Hypothalamus (tissue), 51 donors: ENCODE measurements at places on chromosomes 16 and 17.

GRCh38 chr17:51487947-51488346 is 227.6 kb downstream of the UTP18 start:
- DNase-seq, result no peak

GRCh38 chr17:19304209-19304608 is 58.3 kb downstream of the B9D1 start:
- peak; percentile 17 for DNase-seq

- no peak for DNase-seq
These were observed 41.7 kb downstream of the SMPD3 start for GRCh38 chr16:68406458-68407152.

DNA sequence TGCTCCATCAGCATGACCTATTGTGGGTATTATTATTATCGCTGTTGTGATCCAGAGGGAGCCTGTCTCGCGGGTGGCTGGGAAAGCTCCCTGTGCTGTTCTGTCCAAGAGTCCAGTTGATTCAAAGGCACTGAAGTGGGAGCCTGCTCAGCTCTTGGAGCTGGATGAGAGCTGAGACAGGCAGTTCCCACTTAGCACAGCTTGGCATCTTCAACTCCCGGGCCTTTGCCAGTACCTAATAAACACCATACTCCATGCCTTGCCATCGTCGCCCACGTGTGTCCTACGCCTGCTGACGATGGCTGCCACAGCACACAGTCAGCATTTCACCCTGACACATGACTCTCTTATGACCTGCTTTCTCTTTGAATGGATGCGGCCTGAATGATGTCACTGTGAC is 32.6 kb downstream of the RTN4RL1 start:
- DNase-seq, result peak; percentile 32

DNA sequence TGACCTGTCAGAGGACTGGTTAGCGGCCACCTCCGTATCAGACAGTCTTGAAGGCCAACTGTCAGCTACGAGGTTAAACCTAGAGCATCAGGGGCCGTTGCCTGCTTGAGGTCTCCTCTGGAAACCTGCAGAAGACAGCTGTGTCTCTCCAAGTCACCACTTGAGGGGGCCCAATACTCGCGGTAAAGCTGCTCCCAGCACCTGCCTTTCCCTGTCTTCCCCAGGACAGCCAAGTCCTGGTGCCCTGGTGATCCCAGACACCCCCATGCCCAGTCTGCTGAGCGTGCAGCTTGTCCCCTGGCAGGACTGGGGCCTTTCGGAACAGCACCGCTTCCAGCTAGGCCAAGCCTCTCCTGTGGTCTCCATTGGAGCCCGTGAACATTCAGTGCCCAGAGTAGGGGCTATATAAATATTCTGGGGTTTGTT is 80.1 kb downstream of the DNAH17 start:
- DNase-seq, result peak; percentile 51

- no peak for DNase-seq
These were observed 23.9 kb downstream of the DNAI2 start for GRCh38 chr17:74297941-74298340.

GRCh38 chr17:17156107-17156506 is 50.0 kb downstream of the PLD6 start:
- no peak for DNase-seq

DNA sequence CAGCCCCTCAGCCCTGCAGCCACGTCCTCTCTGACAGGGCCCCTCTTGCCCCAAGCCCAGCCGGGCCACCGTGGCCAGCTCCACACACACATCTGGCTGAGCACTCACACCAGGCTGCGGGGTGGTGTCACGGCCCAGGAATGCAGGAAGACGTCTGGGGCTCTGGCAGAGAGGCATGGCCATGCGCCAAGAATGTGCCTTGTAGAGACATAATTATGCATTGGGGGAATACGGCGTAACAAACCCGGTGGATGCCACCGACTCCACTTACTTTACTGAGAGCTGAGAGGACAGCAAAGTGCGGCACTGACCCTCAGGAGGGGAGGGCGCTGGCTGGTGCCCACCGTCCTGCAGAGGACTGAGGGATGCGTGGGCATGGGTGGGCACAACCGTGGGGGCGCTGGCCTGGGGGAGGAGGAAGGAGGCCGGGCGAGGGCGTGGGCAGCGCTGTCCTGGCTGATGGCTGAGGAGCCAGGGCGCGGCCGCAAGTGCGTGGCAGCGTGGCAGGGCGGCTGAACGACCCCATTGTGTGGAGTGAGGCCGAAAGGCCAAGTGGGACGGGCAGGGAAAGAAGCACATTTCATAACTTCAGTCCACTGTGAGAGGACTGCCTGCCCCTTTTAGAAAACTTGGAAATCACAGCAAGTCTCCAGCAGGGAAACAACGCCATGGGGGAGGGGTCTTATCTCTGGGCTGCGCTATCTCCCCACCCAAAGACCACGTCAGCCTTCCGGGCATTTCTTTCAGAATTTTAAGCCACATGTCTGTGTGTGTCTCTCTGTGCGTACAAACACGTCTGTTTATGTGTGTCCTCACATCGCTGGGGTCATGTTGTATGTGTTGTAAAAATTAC is 30.6 kb downstream of the METRNL start:
- DNase-seq, result no peak

- no peak for DNase-seq
These were observed 16.0 kb downstream of the SOX8 start for GRCh38 chr16:997440-998051.

DNA sequence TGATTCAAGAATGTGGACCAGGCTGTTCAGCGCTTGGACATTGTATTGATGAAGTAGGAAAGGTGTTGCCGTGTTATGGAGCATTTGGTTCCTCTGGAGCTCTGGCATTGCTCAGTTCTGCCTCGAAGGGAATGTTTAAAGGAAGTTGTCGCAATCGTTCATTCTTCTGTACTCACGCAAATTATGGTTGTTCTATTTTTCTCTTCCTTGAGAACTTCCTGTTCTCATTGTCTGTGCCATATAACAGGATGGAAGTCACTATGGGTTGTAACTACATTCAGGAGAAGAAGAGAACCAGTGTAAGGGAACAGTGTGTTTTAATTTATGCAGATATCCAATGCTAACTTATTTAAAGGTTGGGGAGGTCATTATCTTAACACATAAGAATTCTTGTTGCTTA is 13.0 kb downstream of the PCTP start:
- DNase-seq, result no peak

- no peak for DNase-seq
These were observed 175.3 kb upstream of the HS3ST3A1 start for GRCh38 chr17:13777003-13777402.

DNA sequence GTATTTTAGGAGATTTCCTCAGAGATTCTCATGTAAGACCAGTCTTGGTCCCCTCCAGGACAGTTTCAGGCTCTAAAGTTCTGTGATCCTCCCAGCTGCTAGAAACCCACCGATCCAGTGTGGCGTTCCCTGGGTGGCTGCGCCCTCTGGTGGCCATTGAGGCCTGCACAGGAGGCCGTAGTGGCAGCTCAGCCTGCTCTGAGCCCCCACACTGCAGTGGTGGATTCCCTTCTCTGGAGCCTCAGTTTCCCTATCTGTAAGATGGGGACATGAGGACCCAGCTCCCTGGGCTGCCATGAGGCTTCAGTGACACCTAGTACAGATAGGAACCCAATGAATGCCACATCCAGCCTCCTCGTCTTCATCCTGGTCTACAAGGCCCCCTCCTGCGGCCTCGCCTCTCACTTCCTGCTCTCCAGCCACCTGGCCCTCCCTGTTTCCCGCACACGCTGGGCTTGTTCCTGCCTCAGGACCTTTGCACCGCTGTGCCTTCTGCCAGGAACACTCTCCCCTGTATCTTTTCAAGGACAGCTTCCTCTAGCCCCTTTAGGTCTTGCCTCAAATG is 16.5 kb downstream of the CCDC102A start:
- DNase-seq, result peak; percentile 47

DNA sequence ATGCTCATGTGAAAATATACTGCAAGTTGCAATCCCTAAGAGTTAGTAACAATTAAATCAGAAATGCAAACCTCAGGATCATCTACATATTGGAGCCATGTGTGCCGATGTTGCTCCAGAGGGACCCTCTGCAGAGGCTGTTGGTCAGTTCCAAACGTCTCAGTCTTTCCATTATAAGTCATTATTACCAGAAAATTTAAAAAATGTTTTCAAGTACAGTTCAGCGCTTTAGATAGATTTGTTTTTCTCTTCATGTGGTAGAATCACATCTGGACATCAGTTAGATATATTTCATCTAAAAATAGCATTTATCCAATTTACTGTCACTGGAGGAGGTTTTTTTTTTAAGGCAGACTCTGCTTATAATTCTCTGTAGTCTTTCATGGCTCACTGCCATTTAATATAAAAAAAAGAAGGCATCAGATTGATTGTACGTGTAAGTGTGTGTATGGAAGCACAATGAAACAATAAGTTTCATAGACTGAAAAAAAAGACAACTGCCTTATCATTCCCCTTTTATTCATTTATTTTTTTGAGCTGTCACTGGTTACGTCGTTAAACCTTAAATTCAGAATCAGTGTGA is 46.1 kb upstream of the MARCHF10 start:
- no peak for DNase-seq

DNA sequence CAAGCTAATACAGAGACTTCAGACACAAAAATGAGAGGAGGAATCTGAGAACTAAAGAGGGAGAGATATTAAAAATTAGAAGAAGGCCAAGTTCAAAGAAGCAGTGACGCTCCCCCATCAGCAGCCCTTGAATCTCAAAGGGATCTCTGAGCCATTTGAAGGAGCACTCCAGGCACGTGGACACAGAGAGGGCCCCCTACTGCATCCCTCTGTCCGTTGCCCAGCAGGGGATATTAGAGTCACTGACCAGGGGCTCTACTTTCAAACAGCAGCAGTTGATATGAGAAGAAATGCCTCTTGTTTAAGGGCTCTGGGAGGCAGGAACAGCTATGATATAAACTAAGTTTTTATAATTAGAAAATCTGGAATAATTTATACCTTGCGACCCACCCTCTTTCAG is 479.0 kb upstream of the SALL1 start:
- no peak for DNase-seq
